Mucosa of gallbladder (tissue), 1 donor: ENCODE measurements at places on chromosomes 3 and 15. TPM values are rescaled to one million over a fixed set of nuclear protein-coding genes. Genes with fewer than 3 reads are reported as not detected.
A peak's percentile ranks its signal among the peaks of the same experiment; 100 is the strongest.

The NEK10 gene
- total RNA-seq: 6.2 TPM

DNA sequence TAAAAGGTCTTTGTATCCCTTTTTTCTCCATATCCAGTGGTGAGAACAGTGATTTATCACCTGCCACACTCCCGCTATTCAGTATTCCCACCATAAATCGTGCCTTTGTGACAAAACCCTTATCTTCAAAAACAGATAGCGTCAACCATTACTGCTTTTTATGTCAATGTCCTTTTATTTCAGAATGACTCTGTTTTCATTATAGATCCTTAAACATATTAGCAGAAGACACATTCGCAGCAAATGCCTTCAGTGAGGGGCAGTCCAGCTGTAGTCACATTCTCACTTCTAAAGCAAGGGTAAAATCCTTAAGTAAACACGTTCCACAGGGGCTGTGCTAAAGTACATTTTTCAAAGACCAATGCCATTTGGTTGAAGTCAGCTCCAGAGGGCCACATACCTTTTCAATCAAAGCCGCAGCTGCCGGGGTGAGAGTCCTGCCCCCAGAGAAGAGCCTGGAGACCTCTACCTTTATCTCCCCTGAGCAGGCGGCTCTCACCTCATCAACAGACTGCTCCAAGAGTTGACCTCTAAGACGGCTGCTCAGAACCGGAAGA lies 53.4 kb downstream of the PDZRN3 start:
- DNase-seq: no peak

DNA sequence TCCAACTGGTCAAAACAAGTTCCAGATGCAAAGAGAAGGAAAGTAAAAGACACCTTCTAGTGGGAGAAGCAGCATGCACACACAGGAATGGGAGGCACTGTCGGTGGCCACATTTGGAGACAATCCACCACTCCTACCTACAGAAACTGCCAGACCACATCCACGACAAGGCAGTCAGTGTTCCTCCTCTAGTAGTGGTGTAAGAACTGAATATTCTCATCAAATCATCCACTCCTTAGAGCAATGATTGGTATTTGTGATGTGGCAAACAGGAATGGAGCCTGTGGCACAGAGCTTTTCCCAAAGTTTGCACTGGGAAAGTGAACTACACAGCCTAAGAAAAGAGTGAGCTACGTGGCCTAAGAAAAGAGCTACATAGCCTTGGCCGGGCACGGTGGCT lies 5.1 kb upstream of the SPINT1 start:
- no peak for DNase-seq

DNA sequence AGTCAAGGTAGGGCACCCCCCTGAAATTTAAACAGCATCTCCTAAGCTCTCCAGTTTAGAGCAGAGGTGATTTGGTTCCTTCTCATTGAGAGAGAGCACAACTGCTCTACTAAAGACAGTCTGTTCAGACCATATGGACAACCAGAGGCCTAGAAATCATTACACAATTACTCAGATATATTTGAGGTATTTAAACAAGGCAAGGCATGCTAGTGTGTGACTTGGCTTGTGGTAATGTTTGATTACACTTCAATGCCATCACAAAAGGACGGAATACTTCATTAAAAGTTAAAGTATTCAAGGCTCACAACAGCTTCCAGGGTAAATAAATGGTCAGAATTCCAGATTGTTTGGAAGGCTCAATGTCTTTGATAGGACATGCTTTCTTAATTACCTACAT lies 110.2 kb downstream of the LRTM1 start:
- DNase-seq: no peak

GRCh38 chr15:74789741-74790079 lies 7.8 kb downstream of the CSK start:
- no peak for DNase-seq

- DNase-seq: peak; percentile 70
These were observed 407.2 kb upstream of the TGFBR2 start for GRCh38 chr3:30199096-30199759.
